Posterior vena cava (tissue), 2 donors: ENCODE measurements at places on chromosomes 7 and 10.

DNA sequence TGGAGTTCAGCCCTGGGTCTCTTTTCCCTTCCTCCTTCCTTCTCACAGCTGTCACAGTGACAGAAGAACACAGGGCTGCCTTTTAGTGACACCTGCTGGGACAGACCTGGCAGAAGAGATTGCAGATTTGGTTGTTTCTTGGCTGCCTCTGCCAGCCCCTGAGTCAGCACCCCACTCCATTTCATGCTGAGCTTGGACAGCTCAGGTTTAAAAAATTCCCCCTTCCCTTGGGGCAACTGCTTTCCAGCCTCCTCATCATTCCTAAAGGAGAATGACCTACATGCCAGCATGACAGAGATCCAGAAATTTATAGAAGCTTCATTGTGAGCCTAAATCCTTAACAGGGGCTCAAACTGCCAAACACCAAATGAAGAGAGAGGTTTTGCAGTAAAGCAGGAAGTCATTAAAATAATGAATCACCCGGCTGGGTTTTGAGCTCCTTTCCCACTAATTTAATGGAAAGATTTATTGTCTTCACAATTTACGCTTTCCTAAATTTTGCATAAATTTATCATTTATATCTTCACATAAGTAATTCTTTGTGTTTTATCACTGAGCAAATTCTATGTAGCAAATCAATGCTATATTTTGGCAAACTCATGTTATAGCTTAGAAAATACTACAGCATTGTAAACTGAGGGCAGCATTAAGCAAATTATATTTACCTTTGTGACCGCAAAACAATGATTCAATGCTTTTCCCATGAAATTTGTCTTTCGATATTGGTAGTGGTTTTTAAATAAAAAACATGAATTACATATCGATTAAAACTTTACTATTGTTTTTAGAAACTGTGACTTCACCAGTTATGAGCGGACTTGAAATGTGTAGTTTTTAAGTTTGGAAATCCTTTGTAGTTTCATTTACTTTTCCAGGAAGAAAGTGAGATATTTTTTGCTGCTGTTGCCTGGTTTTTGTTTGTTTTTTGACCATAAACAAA, 399.5 kb upstream of the ANKRD30A start:
- DNase-seq: no peak

DNA sequence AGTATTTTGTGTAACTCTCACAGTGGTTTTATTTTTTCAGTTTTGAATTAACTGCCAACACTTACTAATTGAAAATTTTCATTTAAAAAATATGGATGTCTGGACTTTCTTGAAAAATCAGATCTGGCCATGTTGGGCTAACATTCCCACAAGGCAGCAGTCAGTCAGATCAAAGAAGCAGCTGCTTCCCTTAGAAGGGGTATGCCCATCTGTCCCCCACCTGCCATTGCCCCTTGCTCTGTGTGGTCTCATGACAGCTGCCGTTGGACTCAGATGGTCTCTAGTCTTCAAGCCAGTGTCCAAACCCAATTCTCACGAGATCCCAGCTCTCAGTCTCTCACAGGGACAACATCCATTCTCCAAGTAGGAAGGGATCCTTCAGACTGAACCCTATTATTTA, 212.1 kb upstream of the GHITM start:
- DNase-seq: no peak

- no peak for DNase-seq
Measured at GRCh38 chr7:70239918-70240317, 641.6 kb downstream of the AUTS2 start.

DNA sequence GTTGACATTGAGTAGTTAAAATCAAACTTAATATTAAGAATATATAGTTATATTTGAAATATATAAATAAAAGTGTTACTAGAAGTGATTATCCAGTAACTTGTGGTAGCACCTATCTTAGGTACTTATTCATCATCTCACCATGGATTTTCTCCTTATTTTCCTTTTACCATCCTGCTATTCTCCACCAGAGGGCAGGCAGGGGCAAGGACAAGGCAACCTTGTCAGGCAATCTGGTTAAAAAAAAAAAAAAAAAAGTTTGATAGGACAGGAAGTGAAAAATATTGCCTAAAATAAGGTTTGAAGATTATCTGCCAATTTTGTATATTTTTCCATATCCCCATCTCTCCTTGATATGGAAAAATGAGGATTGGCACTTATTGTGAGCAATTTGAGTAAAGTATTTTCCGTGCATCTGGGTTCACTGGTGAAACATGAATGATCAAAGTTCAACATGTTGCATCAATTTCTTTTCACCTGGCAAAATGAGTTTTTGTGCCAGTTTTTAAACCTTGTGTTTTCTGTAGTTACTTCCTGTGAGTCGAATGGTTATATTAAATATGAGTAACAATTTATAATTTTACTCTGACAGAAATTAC, 256.7 kb downstream of the AGMO start:
- DNase-seq: no peak

- DNase-seq: no peak
Measured at GRCh38 chr7:13829231-13829630, 160.2 kb downstream of the ETV1 start.

- no peak for DNase-seq
Measured at GRCh38 chr7:143519411-143520131, 41.9 kb downstream of the TAS2R41 start.

GRCh38 chr10:129032372-129033313, 434.4 kb upstream of the MGMT start:
- DNase-seq: no peak

- no peak for DNase-seq
Measured at GRCh38 chr10:80455461-80456349, 1.6 kb downstream of the TSPAN14 start.
